ENCODE measurements at places on chromosomes 3 and 15. TPM values are rescaled to one million over a fixed set of nuclear protein-coding genes. Genes with fewer than 3 reads are reported as not detected.

The ARPIN gene
- total RNA-seq = 10.6 TPM

The COL8A1 gene
- total RNA-seq = 9.4 TPM

The CEP19 gene
- total RNA-seq = 0.91 TPM

The C3orf85 gene
- not detected for total RNA-seq
